Naive thymus-derived CD8-positive, alpha-beta T cell (primary cell): ENCODE measurements at places on chromosomes 12 and 14. TPM values are rescaled to one million over a fixed set of nuclear protein-coding genes. Genes with fewer than 3 reads are reported as not detected.

- DNase-seq: no peak
These were observed 11.1 kb upstream of the DAO start for GRCh38 chr12:108868781-108869180.

- DNase-seq: no peak
These were observed 12.4 kb upstream of the ACOT1 start for GRCh38 chr14:73524493-73524892.

- DNase-seq: no peak
These were observed 24.4 kb downstream of the MSRB3 start for GRCh38 chr12:65302891-65303290.

DNA sequence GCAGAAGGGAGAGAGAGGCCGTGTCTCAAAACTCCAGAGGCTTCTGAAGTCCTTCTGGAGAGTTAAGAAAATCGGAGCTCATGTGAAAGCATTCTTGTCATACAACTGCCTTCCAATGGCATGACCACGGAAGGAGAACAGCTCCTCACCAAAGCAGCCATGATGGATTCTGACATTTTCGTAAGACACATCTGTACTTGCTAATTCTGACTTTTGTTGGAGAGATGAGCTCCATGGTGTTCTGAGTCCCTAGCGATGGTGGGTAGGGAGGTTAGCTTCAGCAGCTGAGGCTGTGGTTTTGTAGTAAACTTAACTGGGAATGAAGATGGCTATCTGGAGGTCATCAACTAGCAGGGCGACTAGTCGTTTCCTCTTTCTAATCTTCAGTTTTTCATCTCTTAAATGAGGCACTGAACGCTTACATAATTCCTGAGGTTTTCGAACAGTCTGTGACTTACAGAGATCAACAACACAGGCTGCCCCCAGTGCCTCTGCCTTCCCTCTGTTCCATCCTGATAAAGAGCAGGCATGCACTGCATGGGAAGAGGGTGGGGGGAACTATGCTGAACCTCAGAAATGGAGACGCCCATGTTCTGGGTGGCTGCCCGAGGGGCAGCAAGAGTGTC lies 28.6 kb upstream of the DICER1 start:
- DNase-seq: no peak

GRCh38 chr14:24279301-24280186 lies 8.1 kb upstream of the RABGGTA start:
- DNase-seq: peak; percentile 63

DNA sequence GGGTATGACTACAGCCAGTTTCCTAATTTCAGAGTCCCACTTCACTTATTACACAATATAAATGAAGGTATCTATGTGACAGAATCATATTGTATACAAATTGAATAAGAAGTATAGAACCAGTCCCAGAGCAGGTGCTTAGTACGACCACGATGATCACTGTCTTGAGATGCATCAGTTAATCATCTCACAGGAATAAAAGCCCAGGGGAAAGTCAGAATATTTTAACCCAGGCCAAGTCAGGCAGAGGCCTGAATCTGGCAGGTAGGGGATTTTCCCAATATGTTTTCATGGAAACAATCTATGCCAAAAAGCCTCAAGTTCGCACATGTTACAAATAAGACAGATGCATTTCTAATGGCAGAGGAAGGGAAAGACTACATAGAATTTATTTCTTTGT lies 758.4 kb downstream of the BCL11B start:
- no peak for DNase-seq

- DNase-seq: no peak
These were observed 1.3 kb downstream of the CHGA start for GRCh38 chr14:92924247-92924646.

GRCh38 chr12:109872-110271 lies 43.3 kb downstream of the IQSEC3 start:
- no peak for DNase-seq

- no peak for DNase-seq
These were observed 23.7 kb downstream of the VDR start for GRCh38 chr12:47881051-47881450.

DNA sequence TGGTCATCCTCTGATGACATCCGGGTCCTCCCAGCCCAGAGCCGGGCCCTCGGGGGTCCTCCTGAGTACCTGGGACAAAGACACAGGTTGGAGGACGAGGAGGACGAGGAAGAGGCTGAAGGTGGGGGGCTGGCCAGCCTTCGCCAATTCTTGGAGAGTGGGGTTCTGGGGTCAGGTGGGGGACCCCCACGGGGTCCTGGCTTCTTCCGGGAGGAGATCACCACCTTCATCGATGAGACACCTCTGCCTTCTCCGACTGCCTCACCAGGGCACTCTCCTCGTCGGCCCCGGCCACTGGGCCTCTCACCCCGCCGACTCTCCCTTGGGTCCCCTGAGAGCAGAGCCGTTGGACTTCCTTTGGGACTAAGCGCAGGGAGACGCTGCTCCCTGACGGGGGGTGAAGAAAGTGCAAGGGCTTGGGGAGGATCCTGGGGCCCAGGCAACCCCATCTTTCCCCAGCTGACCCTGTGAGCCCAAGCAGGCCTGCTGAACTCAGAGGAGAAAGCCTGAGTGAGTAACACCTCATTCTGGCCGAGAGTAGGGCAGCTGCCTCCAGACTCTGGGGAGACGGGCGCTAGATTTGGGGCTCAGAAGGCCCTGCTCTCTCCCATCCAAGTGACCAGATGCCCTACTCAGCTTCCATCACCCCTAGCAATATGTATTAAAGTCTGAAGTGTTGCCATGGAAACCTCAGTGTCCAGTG lies 1.3 kb upstream of the P3H3 start:
- DNase-seq: no peak

DNA sequence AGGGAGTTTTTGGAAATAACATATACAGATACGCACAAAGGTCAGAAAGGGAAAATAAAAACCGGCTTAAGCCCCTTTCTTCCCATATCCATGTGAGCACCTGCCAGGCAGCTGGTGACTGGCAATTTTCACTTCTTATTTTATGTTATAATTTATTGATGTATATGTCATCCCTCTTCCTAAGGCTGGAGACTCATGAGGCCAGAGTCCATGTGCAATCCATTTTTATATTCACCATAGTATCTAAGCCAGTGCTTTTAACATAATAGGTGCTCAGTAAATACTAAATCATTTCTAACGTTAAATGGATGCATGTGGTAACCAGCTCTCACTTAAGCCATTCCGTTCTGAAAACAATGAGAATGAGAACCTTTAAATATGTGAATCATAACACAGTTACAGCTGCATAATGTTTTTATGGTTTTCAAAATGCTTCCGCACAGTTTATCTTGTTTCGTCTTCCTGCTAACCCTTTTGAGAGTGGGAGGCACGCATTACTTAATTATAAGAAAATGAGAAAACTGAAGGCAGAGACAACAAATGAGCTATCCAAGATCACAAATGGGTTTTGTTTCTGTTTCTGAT lies 178.3 kb downstream of the CACNA1C start:
- no peak for DNase-seq

DNA sequence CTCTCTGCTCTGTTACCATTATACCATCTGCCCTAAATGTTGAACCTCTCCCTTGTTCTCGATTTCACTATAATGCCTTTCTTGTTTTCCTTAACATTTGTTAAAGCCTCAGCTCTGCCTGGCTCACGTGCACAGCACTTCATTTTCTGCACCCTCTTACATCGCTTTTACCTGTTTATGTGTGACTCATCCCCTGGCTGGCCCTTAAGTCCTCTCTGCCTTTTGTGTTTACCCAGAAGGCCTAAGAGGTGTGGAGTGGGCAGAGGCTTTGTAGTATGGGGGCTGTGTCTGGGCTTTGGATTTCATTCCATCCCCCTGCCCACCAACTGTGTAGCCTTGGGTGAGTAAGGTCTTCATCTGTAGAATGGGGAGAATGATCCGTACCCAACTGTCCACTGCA lies 36.5 kb downstream of the UBE3B start:
- no peak for DNase-seq

- DNase-seq: no peak
These were observed 346 bp downstream of the SLC7A8 start for GRCh38 chr14:23183158-23183470.

GRCh38 chr12:132084621-132085290 lies 59.4 kb downstream of the DDX51 start:
- peak; percentile 11 for DNase-seq

DNA sequence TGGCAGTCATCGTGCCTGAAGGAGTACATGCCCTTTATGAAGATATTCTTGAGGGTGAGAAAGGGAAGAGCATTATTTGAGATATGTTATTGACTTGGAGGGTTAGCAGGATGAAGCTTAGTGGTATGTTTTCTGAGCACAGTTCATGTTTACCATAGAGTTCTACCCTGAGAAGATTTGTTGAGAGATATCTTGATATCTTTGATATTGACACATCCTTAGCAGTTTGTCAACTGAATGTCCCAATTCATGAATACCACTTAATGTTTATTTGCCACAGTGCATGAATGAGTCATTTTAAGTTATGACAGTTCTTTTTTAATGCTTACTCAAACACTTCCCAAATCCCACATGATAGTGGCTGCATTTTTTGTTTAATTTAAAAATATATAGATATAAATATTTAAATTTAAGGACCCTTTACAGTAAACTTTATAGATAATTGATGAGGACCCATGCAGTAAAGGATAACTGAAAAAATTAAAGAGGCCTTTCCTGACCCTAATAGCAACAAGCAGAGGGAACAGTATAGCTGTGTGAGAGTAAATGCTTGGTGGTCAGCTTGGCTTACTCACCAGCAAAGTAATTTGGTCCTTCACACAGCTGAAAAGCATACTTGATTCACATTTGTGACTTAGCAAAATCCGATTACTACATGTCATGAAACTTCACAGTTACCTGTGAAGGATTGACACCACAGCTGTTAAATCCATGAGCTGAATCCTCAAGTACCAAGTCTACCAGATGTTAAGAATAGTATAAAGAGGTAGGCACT lies 25.8 kb downstream of the SLC39A9 start:
- no peak for DNase-seq

- DNase-seq: no peak
These were observed 17.4 kb upstream of the PYGL start for GRCh38 chr14:50961605-50962221.

GRCh38 chr12:65827827-65828231 lies 3.5 kb downstream of the HMGA2 start:
- DNase-seq: no peak

DNA sequence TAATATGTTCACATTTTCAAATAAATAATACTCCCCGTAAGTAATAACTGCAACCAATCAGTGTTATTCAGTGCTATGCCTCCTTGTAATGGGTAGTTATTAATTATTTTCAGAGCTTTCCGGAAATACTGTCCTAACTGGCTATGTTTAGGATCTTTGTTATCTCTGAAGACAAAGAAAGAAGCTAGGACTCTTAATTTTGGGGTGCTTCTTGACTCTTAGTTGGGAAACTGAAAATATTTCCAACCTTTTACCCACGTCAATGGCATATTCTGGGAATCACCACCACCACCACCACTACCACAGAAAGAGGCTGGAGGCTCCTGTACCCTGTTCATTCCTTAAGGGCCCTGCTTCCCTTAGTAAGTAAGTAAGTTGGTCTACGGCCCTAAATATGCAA lies 39.1 kb downstream of the RAD52 start:
- no peak for DNase-seq

GRCh38 chr12:104365921-104366410 lies 62.4 kb downstream of the EID3 start:
- DNase-seq: no peak

GRCh38 chr12:61574339-61574738 lies 685.9 kb upstream of the USP15 start:
- DNase-seq: no peak

DNA sequence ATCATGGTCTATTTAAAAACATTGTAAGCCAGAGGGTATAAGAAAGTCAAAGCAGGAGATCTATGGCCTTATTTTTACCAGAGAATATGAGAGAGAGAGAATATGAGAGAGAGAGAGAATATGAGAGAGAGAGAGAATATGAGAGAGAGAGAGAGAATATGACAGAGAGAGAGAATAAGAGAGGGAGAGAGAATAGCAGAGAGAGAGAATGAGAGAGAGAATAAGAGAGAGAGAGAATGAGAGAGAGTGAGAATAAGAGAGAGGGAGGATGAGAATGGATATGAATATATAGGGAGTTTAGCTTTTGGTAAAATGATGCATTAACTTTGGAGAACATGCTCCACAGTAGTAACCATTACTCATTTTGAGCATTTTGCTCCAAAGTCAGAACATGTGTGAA lies 48.0 kb upstream of the ALG10B start:
- DNase-seq: no peak

DNA sequence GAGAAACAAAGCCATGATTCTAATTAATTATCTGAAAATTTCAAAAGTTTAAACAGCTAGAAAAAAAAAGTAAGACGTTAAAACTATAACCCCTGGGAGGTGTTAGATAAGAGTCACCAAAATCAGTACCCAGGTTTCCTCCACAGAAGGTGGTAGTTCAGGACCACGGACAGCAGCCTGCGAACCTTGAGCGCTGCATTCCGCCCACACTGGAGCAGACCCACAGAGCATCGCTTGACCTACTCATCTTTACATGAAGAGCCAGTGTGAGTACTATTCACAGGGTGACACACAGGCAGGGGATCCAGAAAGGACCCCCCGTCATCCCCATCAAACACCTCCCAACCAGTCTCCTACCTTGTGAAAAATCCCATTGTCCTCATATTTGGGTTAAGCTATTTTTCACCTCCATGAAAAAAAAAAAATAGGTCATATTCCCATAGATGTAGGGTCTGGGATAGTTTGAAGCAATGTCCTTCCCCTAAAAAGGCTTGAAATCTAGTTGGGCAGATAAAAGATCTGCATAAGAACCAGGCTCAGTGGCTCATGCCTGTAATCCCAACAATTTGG lies 8.8 kb upstream of the CHGA start:
- no peak for DNase-seq

DNA sequence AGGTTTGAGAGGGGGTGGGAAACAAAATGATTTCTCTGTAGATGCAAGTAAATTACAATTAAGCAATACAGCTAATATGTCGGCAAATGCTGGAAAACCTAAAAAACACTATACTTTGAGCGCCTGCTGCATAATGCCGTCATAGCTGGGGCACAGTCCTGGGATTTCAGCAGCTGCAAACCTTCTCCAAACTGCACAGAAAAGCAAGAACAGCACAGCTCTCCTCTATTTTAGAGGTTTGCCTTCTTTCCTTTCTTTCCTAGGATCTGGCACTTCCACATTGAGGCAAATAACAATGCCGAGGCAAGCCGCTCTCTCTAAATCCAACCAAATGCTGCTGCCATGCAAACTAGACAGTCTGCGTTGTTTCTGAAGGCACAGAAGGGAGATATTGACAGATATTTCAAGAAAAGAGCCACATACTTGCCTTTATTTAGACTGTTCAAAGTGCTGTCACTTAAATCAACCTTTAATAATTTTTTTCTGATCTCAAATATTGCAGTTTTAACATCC lies 287.1 kb upstream of the G2E3 start:
- DNase-seq: no peak

The SERPINA1 gene
- not detected for total RNA-seq

The ALX1 gene
- total RNA-seq: not detected

The IL23A gene
- 35.3 TPM for total RNA-seq

The OTOGL gene
- total RNA-seq: not detected

The IAPP gene
- total RNA-seq: not detected

The LRFN5 gene
- not detected for total RNA-seq

The ZNF385A gene
- 1.7 TPM for total RNA-seq

The CDKL1 gene
- 7.0 TPM for total RNA-seq

The LHX5 gene
- not detected for total RNA-seq

The FLVCR2 gene
- 2.1 TPM for total RNA-seq
